ENCODE measurements at places on chromosomes 5 and 9.

DNA sequence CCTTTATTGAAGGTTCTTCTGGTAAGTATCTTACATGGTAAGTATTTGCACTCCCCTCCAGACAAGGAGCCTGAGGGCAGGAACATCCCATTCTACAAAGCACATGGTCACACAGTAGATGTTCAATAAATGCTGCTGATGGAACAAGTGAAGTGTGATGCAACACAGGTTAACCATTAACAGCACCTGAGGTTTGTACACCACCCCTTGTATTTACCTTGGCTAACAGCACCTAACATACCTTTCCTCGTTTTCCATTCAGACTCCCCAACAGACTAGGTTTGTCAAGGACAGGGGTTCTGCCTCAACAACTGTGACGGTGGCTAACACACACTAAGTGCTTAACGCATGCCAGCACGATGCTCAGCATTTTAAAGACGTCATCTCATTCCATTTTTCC, 213.6 kb downstream of the MAPKAP1 start:
- DNase-seq, result no peak

- no peak for DNase-seq
Observed at GRCh38 chr5:1391691-1392090, 46.8 kb upstream of the CLPTM1L start.

DNA sequence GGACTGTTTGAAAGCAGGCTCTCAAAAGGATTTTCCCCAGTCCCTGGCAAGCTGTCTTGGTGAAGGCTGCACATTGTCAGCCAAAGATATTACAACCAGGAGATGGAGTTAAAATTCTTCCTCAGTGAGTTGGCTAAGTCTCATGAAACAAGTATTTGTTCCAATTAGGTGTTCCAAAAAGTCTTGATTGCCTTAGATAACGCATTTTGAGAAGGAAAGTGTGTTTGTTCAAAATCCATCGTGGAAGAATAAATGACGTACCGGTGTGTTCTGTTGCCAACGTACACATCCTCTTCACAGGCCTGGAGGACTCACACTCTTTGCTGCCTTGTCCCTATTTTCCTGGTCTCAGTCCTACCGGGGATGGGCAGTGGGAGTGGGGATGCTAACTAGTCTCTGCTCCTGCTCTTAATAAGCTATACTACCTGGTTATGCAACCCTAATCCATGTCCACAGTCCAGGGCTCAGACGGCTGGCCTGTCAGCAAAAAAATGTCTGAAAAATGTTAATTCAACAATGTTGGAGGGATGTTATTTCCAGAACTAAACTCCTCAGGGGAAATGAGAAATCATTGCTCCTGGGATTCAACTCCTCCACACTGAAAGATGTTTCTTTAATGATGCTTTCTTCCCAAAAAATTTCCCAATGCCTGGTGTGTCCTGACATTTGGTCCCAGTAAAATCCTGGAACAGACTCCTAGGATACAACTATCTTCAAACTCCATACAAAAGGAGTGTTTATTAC, 175.3 kb upstream of the KLF9 start:
- DNase-seq, result no peak

- DNase-seq, result no peak
Observed at GRCh38 chr5:32708949-32709348, 2.2 kb upstream of the NPR3 start.

DNA sequence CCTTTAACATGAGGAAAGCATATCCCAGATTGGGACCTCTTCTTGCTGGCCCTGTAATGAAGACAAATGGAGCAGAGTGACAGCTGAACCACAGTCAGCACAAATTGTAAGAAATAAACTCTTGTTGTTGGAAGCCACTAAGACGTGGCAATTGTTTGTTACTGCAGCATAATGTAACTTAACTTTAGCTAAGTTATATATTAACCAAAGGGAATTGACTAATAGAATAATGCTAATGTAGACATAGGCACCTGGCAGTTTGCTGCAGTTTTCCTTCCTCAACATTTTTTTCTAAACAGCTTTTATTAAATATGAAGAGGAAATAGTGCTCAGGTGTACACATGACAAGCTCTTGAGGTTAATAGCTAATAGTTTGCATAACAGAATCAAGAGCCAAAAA, 300.7 kb upstream of the SLC30A5 start:
- DNase-seq, result no peak

- no peak for DNase-seq
Observed at GRCh38 chr5:118891252-118891651, 97.1 kb downstream of the DTWD2 start.

GRCh38 chr5:131316822-131317221, 53.0 kb downstream of the CDC42SE2 start:
- no peak for DNase-seq

DNA sequence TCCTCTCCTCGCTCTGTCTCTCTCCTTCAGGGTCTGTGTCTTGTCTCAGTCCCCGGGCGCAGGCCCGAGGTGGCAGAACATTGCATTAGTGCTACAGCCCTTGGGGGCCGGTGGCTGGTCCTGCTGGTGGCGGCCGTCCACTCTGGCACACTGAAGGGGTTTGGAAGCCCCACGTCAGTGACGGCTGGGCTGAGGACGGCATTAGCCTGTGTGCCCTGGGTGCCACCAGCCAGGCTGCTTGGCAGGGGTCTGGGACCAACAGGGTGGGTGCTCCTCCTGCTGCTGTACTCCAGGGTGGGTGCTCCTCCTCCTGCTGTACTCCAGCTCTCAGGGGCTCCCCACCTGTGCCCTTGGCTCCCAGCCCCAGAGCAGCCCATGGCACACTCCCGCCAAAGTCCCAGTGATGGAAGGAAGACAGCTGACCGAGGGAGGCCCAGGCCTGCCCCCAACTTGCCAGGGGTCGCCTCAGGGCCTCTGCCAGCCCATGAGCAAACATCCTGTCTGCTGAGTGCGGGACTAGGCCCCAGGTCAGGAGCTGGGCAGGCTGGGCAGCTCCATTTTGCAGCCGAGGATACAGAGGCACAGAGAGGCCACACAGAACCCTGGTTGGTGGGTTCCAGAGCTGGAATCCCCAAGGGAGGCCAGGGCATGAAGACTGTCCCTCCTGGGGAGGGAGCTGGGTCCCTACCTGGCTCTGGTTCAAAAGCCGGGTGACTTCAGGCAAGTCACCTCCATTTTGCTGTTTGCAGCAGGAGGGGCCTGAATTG, 27.3 kb downstream of the SARDH start:
- no peak for DNase-seq

DNA sequence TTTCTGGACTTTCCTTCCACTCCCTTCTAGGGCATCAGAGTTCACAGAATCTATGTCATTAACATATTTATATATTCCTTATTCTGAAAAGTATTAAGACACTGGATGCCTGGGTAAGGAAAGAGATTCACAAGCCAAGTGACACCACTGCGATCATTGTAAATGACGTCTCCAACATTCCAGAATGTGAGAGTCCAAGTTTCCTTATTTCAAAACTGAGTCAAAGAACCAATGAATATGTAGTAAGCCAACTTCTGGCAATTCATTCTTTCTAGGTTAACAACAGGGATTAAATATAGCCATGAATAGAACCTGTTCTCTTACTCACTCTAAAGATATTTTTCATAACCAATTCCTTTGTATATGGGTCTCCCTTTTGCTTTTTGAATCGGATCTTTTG, 18.1 kb downstream of the RAI14 start:
- DNase-seq, result no peak

- peak; percentile 2 for DNase-seq
Observed at GRCh38 chr5:33892620-33893137, 889 bp upstream of the ADAMTS12 start.

DNA sequence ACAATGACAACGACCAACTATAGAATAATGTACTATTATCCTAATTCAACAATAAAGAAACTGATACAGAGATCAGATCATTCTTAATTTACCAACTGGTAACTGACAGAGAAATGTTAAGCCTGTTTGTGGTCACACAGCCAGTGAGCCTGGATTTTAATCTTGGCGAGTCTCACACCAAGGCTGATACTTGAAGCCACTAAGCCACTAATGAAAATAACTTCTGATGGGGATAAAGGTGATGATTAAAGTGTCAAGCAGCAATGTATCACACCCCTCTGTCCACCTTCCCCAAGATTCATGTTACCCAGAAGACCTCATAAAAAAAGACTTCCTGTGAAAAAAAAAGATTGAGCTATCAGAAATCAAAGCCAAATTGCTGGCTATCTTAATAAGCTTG, 350.5 kb downstream of the SPOCK1 start:
- DNase-seq, result no peak

DNA sequence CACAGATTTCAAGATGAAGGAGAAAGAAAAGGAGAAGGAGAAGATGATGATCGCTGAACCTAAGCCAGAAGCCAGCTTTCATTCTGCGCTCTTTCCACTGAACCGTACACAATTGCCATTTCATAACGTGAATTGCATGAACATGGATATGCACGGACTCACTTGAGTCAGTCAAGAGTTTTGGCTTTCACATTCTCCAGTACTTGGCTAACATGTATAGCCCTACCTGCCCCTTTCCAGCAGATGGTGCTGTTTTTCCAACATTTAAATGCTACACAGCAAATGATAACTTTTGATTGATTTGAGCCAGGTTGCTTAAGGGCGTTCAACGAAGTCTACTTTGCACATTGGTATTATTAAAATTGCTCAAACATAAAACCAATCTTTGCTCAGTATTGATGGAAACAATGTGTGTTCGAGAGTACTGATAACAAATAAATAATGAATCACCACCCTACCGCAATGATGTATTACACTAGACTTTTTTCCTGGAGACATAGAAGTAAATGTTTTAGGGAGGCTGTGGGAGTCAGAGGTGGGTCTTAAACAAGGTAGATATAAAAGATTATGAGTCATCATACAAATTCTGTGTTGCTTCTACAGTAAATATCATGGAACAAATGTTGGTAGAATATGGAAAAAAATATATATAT, 196.4 kb downstream of the TRPM3 start:
- DNase-seq, result peak; percentile 29

- DNase-seq, result peak; percentile 3
Observed at GRCh38 chr9:111399772-111400563, 69.9 kb upstream of the OR2K2 start.

DNA sequence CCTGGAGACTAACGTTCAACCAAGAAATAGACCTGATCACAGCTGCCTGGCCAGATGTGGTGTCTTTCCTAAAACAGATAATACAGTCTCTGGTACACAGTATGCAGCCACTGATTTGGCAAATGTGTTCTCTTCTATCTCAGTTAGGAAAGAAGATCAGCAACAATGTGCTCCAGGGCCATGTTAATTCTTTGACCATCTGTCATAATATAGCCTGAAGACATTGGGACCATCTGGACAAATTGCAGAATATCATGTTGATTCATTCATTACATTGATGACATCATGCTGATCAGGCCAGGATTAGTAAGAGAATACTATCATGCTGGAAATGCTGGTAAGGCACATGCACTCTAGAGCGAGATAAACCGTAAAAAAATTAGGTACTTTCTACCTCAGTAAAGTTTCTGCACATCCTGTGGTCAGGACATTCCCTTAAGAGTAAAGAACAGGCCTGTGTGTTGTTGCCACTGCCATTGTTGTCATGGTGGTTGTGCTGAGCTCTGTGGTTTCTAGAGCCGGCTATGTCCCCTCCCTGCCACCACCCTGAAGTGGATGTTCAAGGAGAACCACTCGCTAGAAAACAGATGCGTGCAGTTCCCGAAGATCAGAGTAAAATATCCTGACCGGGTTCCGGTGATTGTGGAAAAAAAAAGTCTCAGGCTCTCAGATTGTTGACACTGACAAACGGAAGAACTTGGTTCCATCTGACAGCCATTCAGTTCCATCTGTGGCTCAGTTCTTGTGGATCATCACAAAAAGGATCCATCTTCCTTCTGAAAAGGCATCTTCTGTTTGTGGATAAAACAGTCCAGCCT, 6.4 kb upstream of the JMY start:
- DNase-seq, result no peak

GRCh38 chr9:127586096-127586495, 26.0 kb upstream of the STXBP1 start:
- DNase-seq, result no peak

DNA sequence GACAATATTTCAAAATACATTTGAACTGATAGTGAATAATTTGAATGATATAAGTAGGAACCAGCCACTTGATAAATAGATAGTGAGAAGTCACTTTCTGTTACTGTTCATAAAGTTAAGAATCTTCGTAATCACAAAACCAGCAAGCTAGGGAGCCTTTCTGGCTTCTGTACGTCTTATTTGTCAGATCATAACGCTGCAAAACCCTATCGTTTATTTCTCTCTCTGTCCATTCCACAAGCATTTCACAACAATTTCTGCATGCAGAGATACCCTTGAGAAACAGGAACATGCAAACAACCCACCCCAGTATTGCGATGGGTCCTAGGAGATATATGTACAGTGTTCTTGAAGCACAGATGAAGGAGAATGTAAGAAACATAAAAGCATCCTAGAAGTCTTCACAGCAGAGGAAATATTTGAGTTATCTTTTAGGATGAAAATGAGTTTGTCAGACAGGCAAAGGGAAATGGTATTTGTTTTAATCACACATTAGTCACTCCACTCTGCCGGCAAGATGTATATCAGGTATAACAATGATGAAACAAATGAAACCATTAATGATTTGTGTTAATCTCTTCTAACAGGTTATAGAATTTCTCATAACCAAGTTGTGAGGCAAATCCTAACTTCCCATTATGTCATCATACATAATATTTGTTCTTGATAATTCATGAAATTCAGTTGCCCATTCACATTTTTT, 668.7 kb upstream of the FTMT start:
- DNase-seq, result no peak

DNA sequence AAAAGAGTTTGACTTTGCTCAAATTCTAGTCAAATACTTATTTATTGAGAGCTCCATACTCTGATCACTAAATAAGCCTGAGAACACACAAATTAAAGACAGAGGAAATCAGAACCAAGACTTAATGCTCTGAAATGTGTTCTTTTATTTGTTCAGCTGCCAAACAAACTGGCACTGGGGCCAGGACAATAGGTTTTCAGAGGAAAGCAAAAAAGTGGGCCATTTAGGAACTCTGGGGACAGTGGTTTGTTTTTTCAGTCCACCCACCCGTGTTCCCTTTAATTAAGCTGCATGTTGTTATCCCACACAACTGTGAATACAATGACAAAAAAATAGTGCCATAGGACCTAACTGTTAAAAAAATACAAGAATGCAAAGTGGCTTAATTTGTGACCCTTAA, 95.4 kb upstream of the RETREG1 start:
- DNase-seq, result no peak

- no peak for DNase-seq
Observed at GRCh38 chr5:39137819-39138451, 63.7 kb upstream of the RICTOR start.

DNA sequence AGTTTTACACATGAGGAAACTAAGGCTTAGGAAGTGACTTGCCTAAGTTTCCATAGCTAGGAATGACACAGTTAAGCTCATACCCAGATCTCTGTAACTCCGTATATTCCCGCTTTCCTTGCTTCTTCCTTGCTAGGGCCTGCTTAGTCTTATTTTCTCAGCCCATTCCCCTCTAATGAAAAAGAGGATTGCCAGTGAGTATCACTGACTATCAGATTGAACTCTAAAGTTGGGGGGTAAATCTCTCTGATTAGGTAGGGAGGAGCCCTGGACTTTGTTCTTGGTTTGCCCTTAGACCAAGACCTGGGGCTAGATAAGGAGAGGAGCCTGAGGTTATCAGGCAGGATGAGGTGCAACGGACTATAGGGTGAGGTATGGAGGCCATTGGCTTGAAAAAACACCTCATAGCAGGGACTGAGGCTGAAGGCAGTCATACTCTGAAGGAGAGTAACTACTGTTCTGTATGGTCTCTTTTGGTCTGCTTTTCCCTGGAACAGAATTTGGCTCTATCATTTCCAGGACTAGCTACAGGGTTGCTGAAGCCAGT, 2.5 kb downstream of the TRIM32 start:
- no peak for DNase-seq

GRCh38 chr9:69412741-69413150, 87.7 kb downstream of the ENTREP1 start:
- DNase-seq, result peak; percentile 6

- no peak for DNase-seq
Observed at GRCh38 chr9:122016744-122017143, 76.4 kb downstream of the TTLL11 start.

All from NCI-H345 (cell line).